ENCODE measurements at places on chromosomes 4 and X.

- no peak for DNase-seq
Observed at GRCh38 chr4:120286813-120287212, 220.2 kb upstream of the MAD2L1 start.

GRCh38 chrX:18288716-18289115 is 65.8 kb downstream of the SCML2 start:
- no peak for DNase-seq

DNA sequence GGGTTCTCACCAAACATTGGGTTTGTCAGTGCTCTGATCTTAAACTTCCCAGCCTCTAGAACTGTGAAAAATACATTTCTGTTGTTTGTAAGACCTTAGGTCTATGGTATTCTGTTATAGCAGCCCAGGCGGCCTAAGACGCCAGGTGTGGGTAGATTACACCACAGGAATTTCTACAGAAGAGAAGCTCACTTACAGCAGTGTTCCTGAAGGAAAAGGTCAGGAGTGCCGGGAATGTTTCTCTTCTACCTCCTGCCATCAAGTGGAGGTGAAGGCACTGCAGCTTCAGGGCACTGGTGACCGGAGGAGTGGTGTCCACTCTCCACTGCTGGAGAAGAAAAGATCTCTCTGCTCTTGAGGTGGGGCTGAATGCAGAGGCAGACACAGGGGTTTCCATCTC is 45.7 kb downstream of the FHDC1 start:
- DNase-seq = no peak

DNA sequence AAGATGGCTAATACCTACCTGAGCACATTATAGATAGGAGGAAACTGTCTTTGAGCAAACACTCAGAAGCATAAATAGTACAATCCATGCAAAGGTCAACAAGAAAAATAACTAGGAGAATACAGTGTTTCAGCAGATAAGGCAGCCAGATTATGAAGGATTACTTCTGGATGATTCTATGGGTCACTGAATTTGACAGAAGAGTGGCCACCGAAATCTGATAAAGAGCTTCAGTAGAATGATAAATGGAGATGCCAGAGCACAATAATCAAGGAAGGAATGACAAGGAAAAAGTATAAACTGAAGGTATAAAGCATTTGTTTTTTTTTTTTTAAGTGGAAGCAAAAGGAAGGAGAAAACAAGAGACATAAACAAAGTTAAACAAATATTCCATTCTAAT is 58.7 kb downstream of the ELF2 start:
- DNase-seq = no peak

DNA sequence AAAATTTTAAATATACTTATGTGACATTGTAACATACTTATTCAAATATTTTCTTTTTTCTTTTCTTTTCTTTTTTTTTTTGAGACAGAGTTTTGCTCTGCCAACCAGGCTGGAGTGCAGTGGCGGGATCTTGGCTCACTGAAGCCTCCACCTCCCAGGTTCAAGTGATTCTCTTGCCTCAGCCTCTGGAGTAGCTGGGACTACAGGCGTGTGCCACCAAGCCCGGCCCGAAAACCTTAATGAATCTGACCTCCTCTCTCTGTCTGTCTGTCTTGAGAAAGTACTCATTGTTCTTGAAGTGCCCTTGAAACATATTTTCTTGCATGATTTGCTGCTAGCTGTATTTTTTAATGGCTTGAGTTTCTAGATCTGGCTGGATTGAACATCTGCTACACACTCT is 136.8 kb downstream of the ANAPC4 start:
- no peak for DNase-seq
